ENCODE measurements at places on chromosomes 1 and 21. TPM values are rescaled to one million over a fixed set of nuclear protein-coding genes. Genes with fewer than 3 reads are reported as not detected.
A peak's percentile ranks its signal among the peaks of the same experiment; 100 is the strongest.

Gene C1orf94
- not detected for total RNA-seq

Gene SPAG17
- total RNA-seq = not detected

Gene GJA5
- 9.9 TPM for total RNA-seq

Gene EPHX1
- 39.2 TPM for total RNA-seq

Gene NBPF10
- total RNA-seq = 0.92 TPM

Gene PTPRC
- total RNA-seq = 11.4 TPM

Gene CDA
- total RNA-seq = 4.0 TPM

Gene ANXA9
- total RNA-seq = 0.16 TPM

Gene FMN2
- total RNA-seq = 0.38 TPM

Gene LHX8
- not detected for total RNA-seq

Gene ANKRD65
- 1.8 TPM for total RNA-seq

Gene OPRD1
- total RNA-seq = not detected

DNA sequence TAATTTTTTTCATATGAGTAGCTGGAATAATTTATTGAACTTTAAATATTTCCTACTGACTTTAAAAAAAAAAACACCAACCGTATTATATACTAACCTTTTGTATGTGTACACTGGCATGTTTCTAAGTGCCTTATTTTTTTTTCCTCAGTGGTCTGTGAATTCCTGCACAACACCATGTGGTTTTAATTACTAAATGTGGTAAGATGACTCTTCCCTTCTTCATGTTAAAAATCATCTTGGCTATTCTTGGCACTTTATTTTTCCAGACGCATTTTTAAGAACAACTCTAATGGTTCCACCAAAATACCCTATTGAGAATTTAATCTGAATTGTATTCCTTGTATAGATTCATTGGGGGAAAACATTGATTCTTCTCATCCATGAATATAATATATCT lies 28.4 kb downstream of the PPP2R5A start:
- no peak for DNase-seq

- DNase-seq = no peak
Measured at GRCh38 chr1:103538226-103538625, 12.7 kb downstream of the RNPC3 start.

DNA sequence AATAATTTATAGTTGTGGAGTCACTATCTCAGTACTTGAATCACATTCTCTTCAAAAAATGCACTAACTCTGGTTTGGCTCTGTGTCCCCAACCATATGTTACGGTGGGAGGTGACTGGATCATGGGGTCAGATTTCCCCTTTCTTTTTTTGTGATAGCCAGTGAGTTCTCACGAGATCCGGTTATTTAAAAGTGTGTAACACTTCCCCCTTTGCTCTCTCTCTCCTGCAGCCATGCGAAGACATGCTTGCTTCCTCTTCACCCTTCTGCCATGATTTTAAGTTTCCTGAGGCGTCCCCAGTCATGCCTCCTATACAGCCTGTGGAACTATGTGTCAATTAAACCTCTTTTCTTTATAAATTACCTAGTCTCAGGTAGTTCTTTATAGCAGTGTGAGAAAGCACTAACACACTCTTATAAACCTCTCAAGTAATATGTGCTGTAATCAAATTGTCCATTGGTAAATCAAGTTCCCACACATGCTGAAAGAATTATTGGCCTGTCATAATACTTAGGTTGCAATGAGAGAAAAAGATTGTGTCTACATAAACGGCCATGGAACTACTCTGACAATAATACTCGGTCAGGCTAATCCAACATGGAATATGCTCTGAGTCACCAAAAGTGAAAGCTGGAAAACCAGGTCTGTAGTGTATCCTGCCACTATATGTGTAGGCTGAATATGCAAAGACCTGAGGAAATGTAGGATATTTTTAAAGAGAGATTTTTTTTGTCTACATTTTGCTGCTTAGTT lies 107.5 kb downstream of the SLC44A5 start:
- DNase-seq = no peak

DNA sequence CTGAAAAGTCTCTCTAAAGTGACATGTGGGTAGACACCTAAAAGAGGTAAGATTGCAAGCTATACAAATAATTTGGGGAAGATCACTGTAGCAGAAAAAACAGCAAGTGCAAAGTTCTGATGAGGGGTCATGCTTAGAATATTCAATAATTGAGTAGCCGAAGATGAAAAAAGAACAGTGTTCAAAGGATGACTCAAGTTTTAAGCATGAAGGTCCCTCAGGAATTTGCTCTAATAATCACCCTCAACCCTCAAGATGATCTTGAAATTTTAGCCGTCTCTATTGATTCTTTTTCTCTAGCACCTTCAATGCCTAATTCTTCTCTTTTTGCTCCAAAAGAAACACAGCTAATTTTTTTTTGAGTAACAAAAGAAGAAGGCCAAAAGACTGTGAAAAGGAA lies 190.6 kb upstream of the ZNHIT6 start:
- no peak for DNase-seq

DNA sequence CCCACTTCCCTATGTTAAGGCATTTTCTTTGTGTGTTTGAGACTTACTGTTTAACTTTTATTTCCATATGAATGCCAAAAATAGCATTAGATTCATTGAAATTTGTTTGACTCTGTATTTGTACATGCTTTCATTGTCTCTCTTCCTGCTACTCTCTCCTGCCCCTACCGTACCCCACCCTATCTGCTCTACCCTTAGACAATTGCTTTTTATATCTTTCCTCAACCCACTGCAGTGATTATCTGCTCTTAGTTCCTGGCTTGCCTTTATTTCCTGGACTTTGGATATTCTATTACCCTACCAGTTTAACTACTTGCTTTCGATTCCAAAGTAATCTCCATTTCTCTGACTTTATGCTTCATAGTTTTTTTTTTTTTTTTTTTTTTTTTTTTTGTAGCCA lies 10.5 kb downstream of the RAVER2 start:
- DNase-seq = no peak

GRCh38 chr21:29403922-29404538 lies 105.3 kb downstream of the BACH1 start:
- DNase-seq = no peak

DNA sequence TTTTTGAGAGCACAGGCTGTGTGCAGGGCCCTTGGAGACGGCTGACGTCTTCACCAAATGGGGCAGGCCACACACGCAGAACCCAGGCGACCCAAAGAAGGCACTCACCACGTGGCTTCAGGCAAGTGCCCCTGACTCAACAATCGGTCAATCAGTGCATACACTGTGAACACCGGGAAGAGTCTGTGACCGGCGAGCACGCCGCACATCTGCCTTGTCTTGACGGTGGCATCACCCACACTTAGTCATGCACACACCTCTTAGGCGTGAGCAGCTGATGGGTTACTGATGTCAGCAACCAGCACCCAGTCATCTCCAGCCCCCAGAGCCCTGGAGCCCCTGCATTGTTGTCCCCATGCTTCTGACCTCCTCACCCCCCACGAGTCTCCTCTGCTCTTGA lies 4.9 kb upstream of the LRRC3 start:
- peak; percentile 70 for DNase-seq

- no peak for DNase-seq
Measured at GRCh38 chr1:204880906-204881305, 10.2 kb downstream of the NFASC start.

- no peak for DNase-seq
Measured at GRCh38 chr1:92066321-92066720, 8.9 kb downstream of the SETSIP start.

DNA sequence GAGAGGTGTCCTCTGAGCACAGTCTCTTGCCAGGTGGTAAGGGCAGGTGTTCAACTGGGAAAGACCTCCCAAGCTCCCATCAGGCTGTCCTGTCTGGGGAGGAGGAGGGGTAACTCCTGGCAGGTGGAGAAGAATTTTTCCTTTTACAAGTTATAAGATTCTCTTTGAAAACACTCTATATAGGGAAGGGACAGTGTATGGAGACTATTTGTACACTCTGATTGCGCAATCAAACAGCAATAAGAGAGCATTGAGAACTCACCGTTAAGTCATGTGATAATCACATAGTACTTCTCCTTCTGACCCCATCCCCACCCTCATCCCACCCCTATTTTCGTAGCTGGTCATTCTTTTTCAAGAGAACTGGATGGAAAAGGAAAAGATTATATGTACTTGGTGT lies 179.3 kb upstream of the ZNF644 start:
- DNase-seq = no peak

DNA sequence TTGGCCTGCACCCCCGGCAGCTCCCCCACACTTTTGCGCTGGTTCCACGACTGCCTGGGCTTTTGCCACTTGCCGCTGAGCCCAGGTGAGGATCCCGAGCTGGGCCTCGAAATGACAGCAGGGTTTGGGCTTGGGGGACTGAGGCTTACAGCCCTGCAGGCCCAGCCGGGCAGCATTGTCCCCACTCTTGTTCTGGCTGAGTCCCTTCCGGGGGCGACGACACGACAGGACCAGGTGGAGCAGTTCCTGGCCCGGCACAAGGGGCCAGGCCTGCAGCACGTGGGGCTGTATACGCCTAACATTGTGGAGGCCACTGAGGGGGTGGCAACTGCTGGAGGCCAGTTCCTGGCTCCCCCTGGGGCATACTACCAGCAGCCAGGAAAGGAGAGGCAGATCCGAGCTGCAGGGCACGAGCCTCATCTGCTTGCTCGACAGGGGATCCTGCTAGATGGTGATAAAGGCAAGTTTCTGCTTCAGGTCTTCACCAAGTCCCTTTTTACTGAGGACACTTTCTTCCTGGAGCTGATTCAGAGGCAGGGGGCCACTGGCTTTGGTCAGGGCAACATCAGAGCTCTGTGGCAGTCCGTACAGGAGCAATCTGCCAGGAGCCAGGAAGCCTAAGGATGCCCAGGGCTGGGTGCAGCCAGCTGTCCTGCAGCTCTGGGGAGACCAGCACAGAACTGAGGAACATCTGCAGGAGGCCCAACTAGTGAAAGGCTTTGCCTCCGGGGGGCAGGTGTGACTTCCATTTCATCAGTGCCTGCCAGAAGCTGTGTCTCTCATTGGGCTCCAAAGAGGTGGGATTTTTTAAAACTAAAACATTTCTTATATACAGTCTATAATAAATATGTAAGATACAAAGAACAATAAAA lies 1.2 kb downstream of the HPDL start:
- DNase-seq = no peak

DNA sequence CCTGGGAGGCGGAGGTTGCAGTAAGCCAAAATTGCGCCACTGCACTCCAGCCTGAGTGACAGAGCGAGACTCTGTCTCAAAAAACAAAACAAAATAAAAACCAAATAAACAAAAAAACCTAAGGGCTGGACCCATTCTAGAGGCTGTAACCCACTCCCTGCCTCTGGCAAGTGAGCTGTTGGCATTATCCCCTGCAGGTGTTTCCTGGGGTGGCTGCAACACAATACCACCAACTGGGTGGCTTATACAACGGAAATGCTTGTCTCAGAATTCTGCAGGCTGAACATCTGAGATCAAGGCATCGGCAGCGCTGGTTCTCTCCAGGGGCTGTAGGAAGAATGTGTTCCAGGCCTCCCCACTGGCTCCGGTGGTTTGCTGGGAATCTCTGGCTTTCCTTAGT lies 15.2 kb downstream of the LRRC38 start:
- no peak for DNase-seq

GRCh38 chr1:64874666-64875065 lies 91.7 kb downstream of the JAK1 start:
- no peak for DNase-seq

DNA sequence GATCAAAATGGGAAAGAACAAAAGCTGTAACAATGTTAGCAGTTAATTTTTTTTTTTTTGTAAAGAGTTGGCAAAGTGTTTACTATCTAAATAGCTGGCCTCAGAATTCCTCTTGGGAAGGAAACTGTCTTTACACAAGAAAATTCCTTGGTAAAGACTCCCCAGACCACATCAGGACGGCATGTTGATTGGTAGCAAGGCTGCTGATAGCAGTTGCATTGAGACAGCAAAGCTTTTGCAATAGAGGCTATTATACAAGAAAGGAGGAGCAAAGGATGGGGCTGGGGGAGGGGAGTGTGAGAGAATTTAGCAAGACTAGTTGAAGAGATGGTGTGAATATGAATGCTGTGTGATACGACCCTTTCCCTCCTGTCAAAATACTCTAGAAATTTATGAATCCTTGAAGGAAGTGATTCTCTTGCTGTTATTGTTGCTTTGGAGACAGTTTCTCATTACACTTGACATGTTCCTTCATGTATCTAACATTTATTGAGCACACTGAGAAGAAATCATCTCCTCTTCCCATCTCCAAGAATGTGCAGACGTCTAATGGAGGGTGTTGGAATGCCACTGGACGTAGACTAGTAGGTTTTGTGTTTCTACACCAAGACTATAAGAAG lies 355.6 kb downstream of the SIPA1L2 start:
- no peak for DNase-seq

DNA sequence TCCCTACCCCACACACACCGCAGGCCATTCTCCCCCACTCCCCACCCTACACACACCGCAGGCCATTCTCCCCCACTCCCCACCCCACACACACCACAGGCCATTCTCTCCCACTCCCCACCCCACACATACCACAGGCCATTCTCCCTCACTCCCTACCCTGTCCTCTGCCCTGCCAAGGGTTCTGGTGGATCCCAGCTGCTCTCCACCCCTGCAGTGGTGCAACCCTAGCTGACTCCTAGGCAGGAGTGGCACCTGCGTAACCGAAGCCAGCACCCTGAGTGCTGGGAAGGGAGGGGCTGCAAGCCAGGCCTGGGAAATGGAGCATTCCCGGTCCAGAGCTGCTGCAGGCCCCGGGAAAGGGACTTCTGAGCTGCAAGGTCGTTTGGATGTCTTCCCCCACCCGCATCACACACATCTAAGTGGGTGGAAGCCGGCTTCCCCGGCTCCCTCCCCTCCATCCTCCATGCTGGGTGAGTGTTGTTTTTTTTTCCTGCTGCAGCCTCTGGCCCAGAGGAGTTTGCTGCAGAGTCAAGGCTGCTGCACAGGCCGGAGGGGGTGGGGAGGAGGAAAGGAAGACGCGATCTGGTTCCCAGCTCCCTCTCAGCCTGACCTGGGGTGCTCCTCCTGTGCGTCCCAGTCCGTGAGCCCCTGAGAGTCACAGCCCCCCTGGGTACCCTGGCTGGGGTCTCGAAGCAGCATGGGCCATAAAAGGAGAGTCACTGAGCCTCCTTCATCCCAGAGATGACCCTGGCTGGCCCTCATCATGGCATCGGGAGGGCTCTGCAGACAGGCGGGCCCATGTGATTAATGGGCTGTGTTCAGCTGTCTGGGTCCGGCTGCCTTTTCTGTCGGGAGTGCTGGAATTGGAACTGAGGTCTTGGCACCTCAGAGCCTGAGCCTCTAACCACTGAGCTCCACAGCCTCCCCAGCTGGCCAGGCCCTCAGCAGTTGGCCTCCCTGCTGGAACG lies 16.1 kb downstream of the H6PD start:
- DNase-seq = no peak

- DNase-seq = no peak
Measured at GRCh38 chr1:28144203-28145135, 32.0 kb downstream of the PTAFR start.

- DNase-seq = no peak
Measured at GRCh38 chr1:2509589-2509988, 16.8 kb downstream of the PANK4 start.

GRCh38 chr1:27961646-27962221 lies 2.0 kb downstream of the XKR8 start:
- no peak for DNase-seq

DNA sequence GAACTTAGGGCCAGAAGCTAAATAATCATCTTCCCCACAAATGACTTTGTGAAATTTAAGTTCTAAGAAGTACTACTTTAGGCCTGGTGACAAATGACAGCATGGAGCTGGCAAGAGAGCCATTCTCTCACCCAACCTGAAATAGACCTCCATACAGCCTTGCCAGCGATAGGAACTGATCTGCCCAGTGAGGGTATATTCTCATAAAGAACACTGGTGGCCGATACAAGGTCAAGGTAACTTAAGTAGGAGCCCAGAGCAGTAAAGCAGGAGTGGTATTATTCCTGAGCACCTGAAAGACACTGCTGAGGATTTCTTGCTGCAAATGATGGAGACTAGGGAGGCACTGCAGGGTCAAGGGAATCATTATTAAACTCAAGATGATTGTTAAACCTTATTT lies 2.6 kb upstream of the TTLL7 start:
- DNase-seq = no peak

Data from cardiac septum (tissue), 1 donor.